EH (cell line): ENCODE measurements at places on chromosomes 2 and 18.

- no peak for DNase-seq
Measured at GRCh38 chr2:44443517-44443916, 81.8 kb downstream of the CAMKMT start.

- DNase-seq, result no peak
Measured at GRCh38 chr18:26888259-26888658, 22.8 kb upstream of the AQP4 start.

DNA sequence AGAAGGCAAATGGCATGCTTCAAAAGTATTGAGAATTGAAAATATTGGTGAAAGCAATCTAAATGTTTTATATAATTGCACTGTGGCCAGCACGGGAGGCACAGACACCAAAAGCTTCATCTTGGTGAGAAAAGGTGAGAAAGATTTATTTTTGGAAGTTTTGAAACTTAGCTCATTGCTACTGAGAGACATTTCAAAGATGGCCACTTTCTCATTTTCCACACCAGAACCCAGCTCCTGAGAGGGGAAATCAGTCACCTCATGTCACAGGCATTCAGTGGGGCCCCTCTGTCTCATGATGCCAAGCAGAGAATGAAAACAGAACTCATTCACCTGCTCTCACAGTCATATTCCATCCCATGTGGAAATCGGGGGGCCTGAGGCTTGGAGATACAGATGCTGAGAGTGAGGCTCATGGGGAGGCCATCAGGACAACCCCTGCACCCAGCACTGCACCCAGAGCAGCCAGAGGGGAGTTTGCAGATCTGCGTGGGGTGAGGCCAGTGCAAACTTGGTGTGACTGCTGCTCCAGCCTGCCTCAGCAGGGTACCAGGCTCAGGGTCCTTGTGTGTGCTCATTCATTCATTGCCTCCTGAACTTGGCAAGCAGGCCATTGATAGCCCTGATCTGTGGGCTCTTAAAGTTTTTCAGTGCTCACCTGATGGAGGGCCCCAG, 31.4 kb downstream of the IL18R1 start:
- no peak for DNase-seq

- DNase-seq, result no peak
Measured at GRCh38 chr2:240997141-240997855, 1.1 kb upstream of the SNED1 start.

GRCh38 chr2:205556841-205557539, 125.3 kb upstream of the NRP2 start:
- no peak for DNase-seq

- no peak for DNase-seq
Measured at GRCh38 chr18:73835039-73835438, 312.6 kb downstream of the FBXO15 start.

DNA sequence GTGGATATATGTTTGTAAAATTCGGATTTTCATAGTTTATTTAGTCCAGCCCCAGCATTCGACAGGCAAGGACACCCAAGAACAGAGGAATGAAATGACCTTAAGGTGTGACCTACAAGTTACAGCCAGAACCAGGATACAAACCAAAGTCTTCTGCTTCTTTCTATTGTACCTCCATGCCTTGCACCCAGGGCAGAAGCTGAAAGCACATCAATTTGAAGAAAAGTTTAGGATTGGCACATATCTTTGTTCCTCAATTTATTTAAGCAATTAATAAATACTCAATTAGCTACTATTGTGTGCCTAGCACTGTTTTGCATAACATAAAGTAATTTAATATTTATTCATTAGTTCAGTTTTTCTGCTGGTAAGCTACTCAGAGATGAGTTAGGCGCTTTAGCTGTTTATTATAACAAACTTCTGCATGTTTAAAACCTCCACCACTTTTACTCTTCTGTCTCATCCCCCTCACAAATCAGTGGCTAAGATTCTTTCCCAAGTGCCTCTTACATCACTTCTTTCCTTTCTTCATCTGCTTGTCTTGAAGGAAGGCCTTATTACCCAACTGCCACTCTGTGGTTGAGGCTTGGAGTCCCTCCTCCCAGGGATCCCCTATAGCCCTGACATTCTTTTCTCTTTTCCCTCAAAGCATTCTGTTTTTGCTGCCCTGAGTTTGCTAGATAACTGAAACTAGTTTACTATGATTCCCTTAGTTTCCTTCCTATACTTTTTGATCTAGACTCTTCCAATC, 37.1 kb upstream of the DARS1 start:
- no peak for DNase-seq

- no peak for DNase-seq
Measured at GRCh38 chr2:11527001-11527400, 6.8 kb upstream of the GREB1 start.

DNA sequence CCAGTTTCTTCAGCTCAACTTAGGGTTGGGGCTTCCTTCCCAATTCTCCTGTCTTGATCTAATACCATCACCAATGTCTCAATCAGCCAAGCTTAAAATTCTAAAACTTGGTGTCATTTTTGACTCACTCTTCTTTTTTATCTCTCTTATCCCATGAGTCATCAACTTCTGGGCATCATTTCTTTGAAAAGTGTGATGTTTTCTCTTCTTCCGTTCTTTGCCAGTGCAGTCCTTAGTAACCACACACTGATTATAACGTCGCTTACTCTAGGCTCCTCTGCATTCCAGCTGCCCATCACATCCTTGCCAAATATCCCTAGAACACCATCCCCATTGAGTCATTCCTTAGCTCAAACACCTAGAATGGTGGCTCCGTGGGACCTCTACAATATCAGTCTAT, 27.4 kb upstream of the MRO start:
- peak; percentile 24 for DNase-seq

DNA sequence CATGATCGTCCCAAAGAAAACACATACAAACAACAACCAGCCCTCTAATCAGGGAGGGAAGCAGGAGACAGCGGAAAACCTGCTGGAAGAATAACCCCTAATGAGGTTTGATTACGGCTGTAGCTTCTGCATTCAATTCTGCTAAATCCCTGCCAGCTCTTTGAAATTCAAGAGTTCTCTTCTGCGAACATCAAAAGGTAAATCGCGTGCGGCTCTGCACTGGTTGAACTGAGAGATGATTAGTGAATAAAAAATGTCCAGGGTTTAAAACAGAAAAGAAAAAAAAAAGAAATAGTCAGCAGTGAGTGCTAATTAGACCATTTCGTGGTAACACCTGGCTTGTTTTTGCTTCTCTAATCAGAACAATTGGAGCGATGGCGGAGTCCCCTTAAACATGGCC, 153.0 kb upstream of the CAPN13 start:
- no peak for DNase-seq

DNA sequence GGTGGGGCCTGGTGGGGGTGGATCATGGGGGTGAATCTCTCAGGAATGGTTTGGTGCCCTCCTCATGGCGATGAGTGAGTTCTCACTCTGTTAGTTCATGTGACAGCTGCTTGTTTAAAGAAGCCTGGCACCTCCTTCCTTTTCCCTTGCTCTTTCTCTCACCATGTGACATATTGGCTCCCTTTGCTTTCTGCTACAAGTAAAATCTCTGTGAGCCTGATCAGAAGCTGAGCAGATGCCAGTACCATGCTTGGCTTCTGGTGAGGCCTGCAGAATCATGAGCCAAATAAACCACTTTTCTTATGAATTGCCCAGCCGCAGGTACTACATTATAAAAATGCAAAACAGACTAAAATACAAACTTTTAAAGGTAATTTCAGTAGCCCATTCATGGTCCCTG, 73.4 kb upstream of the TEX51 start:
- no peak for DNase-seq

- no peak for DNase-seq
Measured at GRCh38 chr18:34222307-34223163, 2.2 kb downstream of the NOL4 start.

GRCh38 chr2:55168221-55169154, 63.6 kb downstream of the CLHC1 start:
- DNase-seq, result peak; percentile 84

- no peak for DNase-seq
Measured at GRCh38 chr2:126876631-126877030, 22.1 kb upstream of the TEX51 start.

DNA sequence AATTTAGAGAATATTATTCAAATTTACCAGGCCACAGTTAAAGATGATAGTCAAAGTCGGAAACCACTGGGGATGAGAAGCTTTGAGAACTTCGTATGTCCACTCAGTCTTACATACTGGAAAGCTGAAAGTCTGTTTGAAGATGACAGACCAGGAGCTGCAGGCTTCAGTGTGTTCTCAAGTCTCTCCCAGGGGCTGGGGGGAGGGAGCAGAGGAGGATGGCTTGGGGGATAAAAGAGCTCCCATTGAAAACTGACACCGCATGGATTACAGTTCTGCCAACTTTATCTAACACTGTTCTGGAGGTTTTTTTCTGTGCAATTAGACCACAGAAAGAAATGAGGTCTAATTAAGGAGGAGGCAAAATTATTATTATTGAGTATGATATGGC, 170.5 kb upstream of the ALKAL2 start:
- no peak for DNase-seq

GRCh38 chr2:54429054-54429453, 27.1 kb upstream of the SPTBN1 start:
- DNase-seq, result peak; percentile 58

- DNase-seq, result no peak
Measured at GRCh38 chr2:104938231-104938941, 84.5 kb downstream of the POU3F3 start.

DNA sequence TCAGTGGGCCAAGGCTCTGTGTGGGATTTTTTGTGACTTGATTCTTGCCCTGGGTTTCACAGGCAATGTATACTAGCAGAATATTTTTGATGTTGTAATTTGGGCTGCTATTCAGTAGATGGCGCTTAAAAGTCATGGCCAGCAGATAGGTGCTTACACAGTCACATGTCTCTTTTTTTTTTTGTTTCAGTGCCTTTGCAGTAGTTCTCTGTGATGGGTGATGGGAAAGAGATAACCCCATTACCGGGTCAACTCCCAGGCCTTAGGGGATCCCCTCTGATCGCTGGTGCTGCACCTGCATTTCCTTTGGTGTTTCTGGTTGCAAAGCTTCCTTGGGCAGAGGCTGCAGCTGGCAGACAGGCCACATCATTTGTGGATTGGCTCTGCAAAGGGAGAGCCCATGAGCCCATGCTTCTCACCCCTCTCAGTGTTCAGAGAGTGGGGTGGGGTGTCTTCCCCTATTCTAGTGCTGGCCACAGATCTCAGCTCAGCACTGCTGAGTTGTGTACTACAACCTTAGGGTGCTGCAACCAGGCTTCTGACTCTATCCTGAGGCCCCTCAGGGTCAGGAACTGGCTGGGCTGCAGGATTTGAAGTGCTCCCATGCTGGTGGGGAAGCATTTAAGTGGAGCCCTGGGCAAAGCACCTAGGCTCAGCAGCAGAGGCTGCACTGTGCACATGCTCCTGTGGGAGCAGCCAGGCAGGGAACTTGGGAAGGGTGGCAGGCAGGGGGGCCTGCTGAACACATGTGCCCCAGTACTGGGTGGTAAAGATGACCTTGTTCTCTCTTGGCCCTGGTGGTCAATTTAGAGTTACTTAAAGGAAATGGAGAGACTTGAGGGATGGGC, 219.8 kb upstream of the SPHKAP start:
- no peak for DNase-seq

GRCh38 chr2:198232281-198232680, 427.9 kb downstream of the PLCL1 start:
- DNase-seq, result no peak

GRCh38 chr2:195094330-195094729, 562.7 kb upstream of the SLC39A10 start:
- no peak for DNase-seq

DNA sequence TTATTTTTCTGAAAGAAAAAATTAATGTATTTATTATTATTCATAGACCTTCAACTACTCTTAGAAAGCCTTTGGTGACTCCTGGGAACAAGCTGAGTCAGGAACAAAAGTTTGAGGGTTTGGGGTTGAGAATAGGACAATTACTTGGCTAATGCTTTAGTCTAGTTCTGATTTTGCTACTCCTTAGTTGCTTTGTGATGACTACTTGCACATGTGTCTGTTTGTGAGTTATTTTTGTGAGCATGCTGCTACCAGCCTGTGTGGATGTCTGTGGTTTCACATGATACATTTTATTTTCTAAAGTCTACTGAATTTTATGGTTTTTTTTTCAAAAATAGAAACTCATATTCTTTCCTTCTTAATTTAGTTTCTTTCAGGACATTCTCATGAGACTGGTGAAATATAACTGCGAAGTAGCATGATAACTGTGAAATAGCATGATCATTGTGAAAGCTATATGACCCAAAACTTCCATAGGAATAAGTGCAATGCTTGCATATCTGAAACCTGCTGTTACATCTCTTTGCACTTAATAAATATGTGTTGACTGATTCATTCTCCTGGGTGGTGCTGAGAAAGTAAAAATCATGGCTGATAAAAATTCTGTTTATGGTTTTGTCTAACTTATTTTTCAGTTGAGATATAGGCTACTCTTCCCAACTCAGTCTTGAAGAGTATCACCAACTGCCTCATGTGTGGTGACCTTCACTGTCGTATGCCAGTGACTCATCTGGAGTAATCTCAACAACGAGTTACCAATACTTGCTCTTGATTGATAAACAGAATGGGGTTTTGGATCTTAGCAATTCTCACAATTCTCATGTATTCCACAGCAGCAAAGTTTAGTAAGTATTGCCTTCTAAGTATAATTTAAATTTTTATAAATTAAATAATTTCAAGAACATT, 17.9 kb upstream of the IL18R1 start:
- DNase-seq, result peak; percentile 7

GRCh38 chr18:42106784-42107183, 151.8 kb downstream of the PIK3C3 start:
- DNase-seq, result no peak

GRCh38 chr2:1816414-1816911, 72.1 kb upstream of the PXDN start:
- peak; percentile 79 for DNase-seq

DNA sequence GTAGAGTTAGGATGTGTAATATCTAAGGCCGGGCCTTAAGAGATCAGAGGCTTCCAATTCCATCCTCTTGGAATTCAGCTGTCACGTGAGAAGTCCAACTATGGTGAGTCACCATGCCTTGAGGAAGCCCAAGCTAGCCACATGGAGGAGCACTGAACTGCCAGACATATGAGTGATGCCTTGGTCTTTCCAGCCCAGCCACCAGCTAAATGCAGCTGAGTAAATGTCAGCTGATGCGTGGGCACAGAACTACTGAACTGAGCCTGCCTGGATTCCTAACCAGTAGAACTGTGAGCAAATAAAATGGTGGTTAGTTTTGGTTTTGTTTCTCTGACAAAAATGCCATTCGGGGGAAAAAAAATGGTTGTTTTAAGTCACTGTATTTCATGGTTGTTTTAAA, 153.7 kb upstream of the SERTAD2 start:
- peak; percentile 100 for DNase-seq

DNA sequence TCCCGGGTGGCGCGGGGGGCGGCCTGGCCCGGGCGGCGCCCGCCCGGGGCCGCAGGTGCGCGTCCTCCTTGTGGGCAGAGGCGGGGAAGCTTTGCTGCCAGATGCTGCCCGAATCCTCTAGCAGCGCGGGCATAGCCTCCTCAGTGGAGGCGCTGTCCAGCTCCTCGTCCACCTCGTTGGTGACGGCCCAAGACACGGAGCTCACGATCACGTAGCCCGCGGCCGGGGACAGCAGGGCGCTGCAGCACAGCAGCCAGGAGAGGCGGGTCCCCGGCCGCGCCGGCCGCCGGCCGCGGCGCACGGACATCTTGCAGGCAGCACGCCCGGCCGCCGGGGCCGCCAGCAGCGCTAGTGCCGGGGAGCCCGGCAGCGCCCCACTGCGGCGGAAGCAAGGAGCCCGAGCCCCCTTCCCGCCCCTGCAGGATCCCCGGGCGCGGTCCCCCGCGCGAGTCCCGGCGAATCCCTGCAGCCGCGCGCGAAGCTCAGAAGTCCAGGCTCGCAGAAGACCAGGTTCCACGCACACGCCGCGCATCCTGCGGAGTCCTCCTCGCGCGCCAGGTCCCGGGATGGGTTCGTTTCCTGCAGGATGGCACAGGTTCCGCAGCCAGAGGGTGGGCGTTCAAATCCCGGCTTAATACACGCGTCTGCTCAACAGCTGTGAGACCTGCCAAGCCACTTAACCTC, at the start of gene CREG2:
Gene CREG2, minus strand, starts transcription at position 353 of the 684 bp plus-strand sequence. Its CDS starts 46 bp downstream, at position 307.
- peak; percentile 76 for DNase-seq
